ENCODE measurements at places on chromosomes 4 and X. TPM values are rescaled to one million over a fixed set of nuclear protein-coding genes. Genes with fewer than 3 reads are reported as not detected.
A peak's percentile ranks its signal among the peaks of the same experiment; 100 is the strongest.

DNA sequence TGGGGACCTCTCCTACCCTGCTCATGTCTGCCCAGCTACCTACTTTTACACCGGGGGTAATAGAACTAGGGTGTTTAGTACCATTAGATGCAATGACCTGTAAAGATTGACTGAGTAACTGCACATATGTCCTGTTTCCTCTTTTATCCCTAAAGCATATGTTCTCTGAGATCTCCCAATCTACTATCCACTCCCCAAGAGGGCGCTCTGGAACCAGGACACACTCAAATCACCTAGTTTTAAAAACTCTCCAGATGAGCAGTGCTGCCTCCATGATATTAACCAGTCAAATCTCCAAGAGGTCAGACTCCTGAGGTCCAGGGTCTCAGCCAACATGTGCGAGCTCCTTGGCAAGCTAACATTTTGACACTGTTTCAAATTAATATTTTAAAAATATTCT, 87.0 kb upstream of the TSPAN5 start:
- DNase-seq, result no peak

The SAT1 gene
- total RNA-seq, result 657 TPM

DNA sequence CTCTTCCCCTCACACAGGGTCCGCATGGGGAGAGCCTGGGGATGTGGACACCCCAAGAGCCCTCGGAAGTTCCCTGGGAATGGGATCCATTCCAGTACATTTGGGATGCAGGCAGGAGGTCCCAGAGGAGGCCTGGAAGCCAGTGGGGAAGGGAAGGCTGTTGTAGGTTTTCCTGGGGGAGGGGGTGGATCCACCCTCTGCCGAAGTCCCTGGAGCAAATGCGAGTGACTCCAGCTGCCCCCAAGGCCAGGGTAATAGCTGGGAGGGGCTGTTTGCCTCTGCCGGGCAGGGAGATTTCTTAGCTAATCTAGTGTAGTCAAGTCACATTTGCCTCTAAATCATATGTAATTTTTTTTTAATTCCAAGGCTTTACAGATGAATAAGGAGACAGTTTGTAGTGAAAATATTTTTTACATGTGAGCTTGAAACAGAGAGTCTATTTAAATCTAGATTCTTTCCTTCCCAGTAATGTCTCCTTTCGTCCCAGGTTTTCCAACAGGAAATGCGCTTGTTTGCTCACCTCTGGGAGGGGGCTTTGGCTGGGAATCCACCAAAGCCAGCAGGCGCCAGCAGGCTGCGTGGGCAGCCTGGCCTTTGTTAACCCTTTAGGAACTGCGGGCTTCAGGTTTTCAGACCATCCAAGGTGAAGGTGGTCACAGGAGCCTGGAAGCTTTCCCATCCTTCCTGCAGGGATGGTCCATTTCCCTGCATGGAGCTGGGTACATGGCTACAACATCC, 26.8 kb downstream of the SH3TC1 start:
- no peak for DNase-seq

GRCh38 chr4:35503435-35503834, 740.9 kb downstream of the ARAP2 start:
- DNase-seq, result no peak

The CCNA2 gene
- 2.4 TPM for total RNA-seq

DNA sequence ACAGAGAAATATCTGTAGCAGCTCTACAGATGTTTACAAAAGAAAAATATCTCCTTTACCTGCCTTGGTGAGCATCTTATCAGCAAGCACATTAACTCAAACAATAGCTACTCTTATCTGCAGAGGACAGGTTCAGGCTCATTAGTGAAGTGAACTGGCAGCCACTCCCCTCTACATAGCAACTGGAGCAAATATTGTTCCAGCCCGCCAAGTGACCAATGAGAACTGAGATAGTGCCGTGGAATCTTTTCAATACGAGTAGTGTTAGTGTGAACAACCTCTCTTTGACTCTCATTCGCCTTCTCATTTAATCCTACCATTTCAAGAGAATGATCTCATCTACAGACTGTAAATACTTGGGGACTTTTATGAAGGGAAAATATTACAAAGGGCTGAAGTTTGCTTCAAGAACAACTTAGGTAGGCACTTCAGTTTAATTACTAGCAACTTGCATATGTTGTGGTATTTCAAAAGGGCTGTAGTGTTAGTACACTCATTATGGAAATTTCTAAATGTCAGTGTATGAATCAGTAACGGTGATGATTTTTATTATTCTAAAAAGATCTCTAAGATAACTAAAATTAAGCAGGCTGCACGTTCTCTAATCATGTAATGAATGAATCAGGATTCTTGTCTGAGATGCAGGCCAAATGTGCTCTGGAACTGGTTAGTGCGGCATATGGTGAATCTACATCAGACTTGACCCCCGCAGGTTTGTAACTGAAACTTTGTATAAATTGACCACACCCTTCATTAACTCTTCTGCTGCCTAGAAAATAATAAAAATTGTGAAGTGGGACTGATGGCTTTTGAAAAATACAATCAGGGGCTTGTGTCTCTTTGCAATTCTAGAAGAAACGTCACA, 72.4 kb downstream of the PALLD start:
- no peak for DNase-seq

The GAGE12J gene
- total RNA-seq, result not detected

The GPR119 gene
- total RNA-seq, result not detected

The STS gene
- total RNA-seq, result 12.9 TPM

The SPATA4 gene
- 4.9 TPM for total RNA-seq

The XPNPEP2 gene
- total RNA-seq, result not detected

DNA sequence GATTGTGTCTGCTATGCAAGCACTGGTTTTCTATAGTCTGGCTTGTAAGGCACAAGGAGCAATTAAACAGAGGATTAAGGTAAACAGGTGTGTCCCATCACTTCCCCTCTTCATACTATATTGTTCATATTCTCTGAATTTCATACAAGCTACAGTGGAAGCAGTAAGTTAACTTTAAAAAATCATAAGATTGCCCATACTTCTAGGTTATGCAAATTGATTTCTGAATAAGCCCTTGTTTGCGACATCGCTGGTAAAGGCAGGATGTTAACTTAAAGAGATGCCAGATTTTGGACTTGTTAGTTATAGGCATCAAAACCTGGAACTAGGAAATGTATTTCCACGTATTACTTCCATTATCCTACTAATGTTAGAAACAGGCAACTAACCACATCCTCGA, 1.0 kb upstream of the TMEM131L start:
- no peak for DNase-seq

DNA sequence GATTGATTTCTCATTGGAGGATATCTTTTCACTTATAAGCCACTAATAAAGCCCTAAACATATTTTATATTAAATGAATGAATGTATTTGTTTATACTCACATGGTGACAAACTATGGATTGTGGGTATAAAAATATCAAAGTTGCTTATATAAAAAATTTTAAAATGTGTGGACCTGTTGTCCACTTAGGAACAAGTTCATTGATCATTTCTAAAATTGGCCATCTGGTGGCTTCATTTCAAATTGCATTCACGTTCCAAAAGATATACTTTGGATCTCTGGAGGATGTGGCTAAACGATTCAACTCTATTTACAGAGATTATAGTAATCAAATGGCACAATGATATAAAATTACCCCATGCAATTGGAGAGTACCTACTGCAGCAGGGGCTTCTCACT, 32.5 kb downstream of the FSTL5 start:
- no peak for DNase-seq

- no peak for DNase-seq
Observed at GRCh38 chr4:150867148-150867547, 147.9 kb downstream of the LRBA start.

DNA sequence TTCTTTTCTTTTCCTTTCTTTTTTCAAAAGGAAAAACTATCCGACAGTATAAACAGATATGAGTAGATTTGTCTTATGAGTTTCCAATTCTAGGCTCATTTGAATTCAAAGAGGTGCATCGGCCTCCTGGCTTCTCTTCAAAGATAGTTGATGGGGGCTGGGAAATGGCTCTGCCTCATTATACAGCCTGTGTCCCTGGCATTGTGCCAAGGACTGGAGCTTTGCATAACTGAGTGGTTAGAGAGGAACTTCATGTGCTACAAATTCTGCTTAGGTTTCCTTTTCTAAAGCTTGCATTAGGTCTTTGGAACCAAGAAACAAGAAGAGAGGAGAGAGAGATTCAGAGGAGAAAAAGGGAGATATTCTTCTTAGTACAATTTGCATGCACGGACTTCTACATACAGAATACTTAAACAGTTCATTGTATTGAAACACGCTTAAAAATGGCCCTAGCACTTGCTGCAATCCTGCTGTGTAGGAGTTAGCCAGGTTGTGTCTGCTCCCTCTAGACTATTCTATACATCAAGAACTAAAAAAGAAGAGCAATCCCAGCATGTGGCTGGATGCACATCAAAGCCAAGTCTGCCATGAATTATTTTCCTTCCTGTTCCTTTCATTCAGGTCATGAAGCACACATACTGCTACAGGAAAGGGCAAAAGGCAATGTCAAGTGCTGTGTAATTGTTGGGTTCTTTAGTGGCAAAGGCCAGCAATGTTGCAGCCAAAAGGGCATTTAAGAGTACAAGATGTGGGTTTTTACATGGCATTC, 70.9 kb downstream of the INTS12 start:
- DNase-seq, result peak; percentile 93

- no peak for DNase-seq
Observed at GRCh38 chr4:109315818-109316217, 13.4 kb upstream of the COL25A1 start.

- DNase-seq, result no peak
Observed at GRCh38 chr4:153183146-153183545, 21.1 kb upstream of the TRIM2 start.

The ANXA10 gene
- total RNA-seq, result not detected

GRCh38 chr4:59650861-59651260, 1549.3 kb upstream of the ADGRL3 start:
- DNase-seq, result no peak

- DNase-seq, result no peak
Observed at GRCh38 chrX:107506596-107507031, 57.2 kb downstream of the FRMPD3 start.

DNA sequence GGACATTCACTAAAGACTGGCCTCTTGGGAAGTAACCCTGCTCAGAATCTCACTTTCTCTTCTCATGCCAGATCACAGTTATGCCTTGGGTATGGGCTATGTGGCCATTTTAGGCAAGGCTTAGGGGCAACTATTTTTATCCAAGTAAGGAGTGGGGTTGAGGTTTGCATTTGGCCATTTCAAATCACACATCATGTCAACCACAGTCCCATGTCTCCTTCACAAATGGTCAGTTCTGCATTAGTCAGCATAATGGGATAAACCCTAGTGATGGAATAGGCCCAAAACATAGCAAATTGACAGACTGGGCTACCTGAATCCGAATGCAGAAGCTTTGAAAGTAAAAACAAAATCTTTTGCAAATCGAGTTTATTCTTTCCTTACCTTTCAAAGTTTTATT, 827 bp upstream of the RTL3 start:
- no peak for DNase-seq

- no peak for DNase-seq
Observed at GRCh38 chr4:156692016-156692415, 279.6 kb downstream of the PDGFC start.

The ANAPC4 gene
- total RNA-seq, result 26.5 TPM

DNA sequence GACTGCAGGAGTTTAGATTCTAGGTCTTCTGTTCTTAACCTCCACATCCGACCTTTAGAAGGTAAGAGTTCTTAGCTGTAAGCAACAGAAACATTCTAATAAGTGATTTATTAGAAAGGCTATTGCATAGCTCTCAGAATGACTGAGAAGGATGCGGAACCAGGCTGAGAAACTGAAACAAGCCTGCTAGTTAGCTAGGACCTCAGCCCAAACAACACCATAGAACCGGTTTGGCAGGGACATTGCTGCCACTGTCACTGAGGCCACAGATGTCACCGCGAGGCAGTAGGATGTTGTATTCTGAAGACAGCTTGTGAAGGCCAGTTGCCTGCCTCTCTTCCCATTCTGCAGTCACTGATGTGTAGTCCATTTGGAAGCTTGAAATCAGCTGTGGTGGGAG, 160.0 kb upstream of the ARX start:
- DNase-seq, result no peak

The TMEM154 gene
- total RNA-seq, result 10.6 TPM

GRCh38 chrX:154381271-154381670, 2.2 kb downstream of the EMD start:
- no peak for DNase-seq

- no peak for DNase-seq
Observed at GRCh38 chrX:7076245-7076661, 71.3 kb upstream of the STS start.

GRCh38 chr4:117987464-117987863, 46.8 kb upstream of the NDST3 start:
- DNase-seq, result no peak

- DNase-seq, result no peak
Observed at GRCh38 chr4:109410776-109411175, 22.8 kb upstream of the SEC24B start.

GRCh38 chr4:121728066-121728465, 31.3 kb upstream of the ANXA5 start:
- no peak for DNase-seq

GRCh38 chrX:6382284-6382683, 152.6 kb downstream of the VCX3A start:
- DNase-seq, result no peak

DNA sequence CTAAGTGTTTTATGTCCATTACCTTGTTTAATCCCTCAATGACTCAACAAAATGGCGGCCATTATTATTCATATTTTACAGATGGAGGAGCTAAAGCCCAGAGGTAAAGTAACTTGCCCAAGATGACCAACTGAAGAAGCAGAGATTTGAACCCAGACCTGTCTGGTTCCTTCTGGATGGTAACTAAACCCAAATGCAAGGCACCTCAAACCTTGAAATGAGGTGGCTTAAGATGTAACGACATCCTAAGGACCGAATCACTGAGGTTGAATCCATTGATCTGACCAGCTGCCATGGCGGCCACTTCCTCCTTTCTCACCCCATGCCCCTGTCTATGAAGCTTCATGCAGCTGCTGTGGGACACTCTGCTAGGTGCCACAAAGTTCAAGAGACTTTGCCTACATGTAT, 932 bp downstream of the TLR10 start:
- DNase-seq, result no peak

The HPGDS gene
- 7.4 TPM for total RNA-seq

DNA sequence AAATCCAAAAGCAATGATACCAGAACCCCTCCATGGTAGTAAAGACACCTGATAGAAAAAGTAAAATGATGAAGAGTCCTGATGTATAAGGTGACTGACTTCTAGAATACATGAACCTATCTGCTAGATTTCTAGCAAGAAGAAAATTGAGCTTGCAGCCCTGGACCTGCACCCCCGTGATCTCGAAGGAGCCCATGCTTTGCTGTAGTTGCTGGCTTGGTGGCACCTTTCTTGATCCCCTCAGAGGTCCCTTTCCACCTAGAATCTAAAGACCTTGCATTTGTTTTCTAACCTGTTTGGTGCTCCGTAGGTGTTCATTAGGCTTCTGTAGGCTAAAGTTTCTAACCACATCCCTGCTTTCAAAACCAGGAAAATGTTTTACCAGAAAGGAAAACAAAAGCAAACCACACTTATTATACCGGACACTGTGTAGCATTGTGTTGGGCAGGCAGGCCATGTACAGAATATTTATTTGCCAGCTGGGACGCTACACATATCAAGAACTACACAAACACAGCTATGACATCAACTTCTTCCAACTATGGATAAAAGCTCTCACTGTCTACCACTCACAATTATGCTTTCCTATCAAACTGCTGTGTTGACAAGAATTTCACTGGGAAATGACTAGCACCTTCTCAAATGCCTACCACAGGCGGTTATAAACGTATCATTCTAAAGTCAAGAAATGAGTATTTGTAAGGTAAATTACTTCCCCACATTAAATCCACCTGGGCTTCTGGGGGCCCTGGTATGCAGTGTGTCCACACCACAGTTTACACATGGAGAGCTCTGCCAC, 316.2 kb downstream of the UNC5C start:
- DNase-seq, result no peak
